Activated naive CD8-positive, alpha-beta T cell treated with anti-CD3 and anti-CD28 coated beads, Interleukin-2, amount 50 U/mL, for 24 hours (primary cell): ENCODE measurements at places on chromosomes 2 and 18.

DNA sequence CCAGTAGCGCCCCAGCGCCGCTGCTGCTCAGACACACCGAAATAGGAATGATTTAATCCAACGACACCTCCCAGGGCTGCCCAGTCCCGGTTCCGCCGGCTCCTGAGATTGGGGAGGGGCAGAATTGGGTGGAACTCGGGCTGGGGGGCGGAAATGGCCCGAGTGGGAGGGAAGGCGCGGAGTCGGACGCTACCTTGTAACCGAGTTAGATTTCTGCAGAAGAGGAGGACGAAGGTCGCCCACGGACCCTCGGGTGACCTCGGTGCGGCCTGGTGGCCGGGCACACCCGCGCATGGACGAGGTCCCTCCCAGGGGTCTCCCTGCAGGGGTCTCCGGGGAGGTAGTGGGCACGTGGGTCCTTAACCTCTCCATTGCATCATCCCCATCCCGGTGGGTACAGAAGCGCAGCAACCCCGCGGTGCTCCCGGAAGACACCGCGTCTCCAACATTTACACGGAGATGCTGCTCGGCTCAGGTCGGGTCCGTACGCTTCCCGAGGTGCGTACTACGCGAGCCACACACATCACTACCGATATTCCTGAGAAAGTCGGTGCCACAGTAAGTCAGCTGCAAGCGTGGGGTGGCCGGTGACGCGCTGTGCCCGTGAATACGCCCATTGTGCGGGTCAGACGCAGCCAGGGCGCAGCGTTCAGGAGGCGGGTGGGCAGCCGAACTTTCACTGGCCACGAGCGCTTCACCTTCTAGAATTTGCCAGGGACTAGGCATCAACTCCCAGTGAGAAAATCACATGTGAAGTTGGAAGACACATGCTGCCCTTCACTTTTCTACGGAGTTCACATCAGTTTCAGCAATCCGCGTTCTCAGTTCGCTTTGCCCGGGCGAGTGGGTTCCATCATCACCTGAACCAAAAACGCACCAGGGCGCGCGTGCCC, 3.0 kb downstream of the ZNF516 start:
- H3K36me3 ChIP-seq: peaks cover 3% of the 10 kb centered on the region
- peaks cover 50% of the 10 kb centered on the region for H3K4me1 ChIP-seq
- H3K27ac ChIP-seq: peak overlapping the region; percentile 90
- peak; percentile 51 for DNase-seq

DNA sequence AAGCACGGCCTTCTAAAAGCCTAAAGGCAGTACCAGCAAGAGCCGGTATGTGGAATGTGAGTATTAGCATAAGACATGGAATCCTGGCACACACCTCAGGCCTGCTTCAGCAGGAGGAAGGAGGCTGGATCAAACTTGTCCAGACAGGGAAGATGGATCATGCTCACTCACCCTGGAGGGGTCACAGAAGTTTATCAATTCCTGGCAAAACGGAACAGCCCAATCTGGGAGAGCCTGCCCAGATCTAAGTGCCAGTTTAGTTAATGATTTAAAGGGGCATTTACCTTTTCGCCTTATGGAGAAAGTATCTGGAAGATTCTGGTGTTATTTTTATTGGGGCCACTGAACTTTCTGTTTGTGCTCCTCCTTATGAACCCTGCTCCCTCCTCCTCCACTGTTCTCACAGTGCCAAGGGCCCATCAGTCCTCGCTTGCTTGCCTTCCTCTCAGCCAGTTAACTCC, 58.3 kb upstream of the NFE2L2 start:
- no peak overlapping the region for H3K4me3 ChIP-seq
- no peaks in the 10 kb centered on the region for H3K4me1 ChIP-seq
- H3K27me3 ChIP-seq: no peaks in the 10 kb centered on the region
- no peaks in the 10 kb centered on the region for H3K36me3 ChIP-seq
- DNase-seq: no peak
- H3K27ac ChIP-seq: no peak overlapping the region

DNA sequence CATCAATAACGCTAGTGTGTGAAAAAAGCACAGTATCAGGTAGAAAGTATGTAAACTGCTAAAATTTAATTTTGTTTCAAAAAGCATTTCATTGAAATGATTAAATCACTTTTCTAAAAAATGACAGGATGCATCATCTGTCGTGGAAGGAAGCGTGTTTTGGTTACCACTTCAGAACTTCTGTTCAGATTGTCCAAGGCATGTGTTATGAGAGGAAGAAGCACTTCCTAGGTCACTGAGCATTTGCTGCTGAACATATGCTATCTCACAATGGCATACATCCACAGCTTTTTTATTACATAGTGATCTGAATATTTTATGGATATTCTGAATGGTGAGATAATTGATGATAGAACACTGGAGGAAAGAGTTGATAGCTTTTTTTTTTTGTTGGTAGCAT, 737.5 kb downstream of the SATB2 start:
- H3K36me3 ChIP-seq: no peaks in the 10 kb centered on the region
- H3K4me3 ChIP-seq: no peak overlapping the region
- H3K4me1 ChIP-seq: no peaks in the 10 kb centered on the region
- no peak for DNase-seq
- H3K27me3 ChIP-seq: no peaks in the 10 kb centered on the region

DNA sequence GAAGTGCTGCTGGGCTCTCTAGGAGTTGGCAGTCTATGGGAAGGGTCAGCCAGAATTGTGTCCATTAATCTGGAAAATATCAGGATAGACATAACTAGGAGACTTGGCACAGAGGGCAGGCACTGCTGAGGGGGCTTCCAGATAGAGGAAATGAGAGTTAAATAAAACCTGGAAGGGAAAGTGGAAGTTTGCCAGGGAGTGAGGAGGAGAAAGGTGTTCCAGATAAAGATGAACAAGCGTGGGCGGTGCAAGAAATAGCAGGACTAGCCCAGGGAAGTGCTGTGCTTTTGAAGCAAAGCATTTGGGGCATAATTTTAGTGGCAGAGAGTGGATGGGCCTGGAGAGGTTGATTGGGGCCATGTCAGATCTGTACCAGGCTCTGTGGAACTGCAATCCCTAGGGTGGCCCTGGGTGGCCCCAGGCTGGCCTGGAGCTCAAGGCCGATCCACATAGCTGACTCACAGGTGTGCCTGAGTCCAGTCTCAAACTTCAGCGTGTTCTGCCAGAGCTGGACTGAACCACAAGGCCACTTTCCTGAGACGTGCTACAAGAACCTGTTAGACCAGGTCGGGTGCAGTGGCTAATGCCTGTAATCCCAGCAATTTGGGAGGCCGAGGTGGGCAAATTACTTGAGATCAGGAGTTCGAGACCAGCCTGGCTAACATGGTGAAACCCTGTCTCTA, 26.9 kb downstream of the GALM start:
- peaks cover 43% of the 10 kb centered on the region for H3K36me3 ChIP-seq
- peaks cover 51% of the 10 kb centered on the region for H3K4me1 ChIP-seq
- H3K27me3 ChIP-seq: no peaks in the 10 kb centered on the region
- H3K4me3 ChIP-seq: no peak overlapping the region

DNA sequence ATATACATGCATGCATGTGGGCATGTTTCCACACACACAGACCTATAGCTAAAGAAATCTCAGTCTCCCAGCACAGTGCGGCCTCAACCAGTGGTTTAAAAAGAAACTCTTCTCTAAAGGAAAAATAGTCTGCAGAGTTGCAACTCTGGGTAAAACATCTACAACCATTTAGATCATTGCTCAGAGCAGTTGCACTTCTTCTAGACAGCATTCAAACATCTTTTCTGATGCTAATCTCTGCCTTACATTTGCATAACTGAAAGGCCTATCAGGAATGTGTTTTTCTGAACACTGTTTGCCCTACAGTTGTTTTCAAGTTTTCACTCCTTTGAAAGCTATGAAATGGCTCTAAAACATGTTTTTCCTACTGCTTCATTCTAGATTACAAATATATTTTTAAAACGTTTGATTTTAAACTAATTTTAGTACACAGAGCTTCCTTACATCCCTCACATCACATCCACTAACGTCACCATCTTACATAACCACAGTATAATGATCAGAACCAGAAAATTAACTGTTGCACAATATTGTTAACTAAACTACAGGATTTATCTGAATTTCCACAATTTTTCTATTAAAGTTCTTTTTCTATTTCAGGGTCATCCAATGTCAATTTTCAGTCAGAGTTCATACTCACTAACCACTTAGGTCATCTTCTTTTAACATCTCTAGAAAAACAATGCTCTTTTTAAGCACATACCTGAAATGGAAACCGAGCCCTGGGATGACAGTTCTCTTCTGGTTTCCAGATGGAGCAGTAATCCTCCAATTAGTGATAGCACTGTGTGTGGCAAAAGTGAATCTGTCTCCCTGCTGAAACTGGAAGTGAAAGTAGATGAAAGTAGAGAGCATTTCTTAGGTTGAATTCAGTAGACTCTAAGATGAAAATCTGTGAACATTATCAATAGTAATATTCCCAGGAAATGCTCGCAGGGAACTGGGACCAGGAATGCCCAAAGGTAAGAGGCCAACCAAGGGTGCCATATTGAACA, 501.6 kb upstream of the GCFC2 start:
- no peaks in the 10 kb centered on the region for H3K27me3 ChIP-seq
- no peak overlapping the region for H3K27ac ChIP-seq
- H3K4me3 ChIP-seq: no peak overlapping the region
- DNase-seq: no peak
- H3K36me3 ChIP-seq: no peaks in the 10 kb centered on the region
- H3K4me1 ChIP-seq: no peaks in the 10 kb centered on the region

GRCh38 chr2:50318147-50318546, 713.8 kb downstream of the NRXN1 start:
- no peak overlapping the region for H3K4me3 ChIP-seq
- no peaks in the 10 kb centered on the region for H3K4me1 ChIP-seq
- DNase-seq: no peak

DNA sequence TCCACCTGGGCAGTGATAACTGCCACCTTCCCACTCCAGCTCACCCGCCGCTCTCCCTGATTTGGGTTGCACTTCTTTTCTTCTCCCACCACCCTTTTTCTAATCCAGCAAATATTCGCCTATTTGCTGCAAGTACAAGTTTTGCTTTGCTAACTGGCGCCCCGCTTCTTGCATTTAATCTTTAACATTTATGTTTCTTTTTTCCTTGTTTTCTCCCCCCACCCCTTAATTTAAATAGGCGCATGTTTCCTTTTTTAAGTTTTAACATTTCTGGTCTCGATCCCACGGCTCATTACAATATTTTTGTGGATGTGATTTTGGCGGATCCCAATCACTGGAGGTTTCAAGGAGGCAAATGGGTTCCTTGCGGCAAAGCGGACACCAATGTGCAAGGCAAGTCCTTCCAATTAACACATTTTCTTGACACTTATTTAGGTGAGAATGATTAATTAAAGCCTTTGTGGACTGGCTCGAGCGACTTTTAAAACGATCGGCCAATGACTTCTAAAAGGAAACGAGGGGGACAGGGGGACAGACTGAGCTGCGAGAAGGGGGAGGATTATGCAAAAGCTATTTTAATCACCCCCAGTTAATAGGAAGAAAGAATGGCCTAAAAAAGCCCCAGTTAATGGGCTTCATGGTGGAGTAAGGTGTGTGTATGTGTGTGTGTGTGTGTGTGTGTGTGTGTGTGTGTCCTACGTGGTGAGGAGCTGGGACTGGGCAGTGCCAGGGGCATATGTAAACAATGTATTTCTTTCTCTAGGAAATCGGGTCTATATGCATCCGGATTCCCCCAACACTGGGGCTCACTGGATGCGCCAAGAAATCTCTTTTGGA, 1.6 kb downstream of the TBR1 start:
- H3K36me3 ChIP-seq: peaks cover 5% of the 10 kb centered on the region
- no peak overlapping the region for H3K4me3 ChIP-seq
- H3K4me1 ChIP-seq: peaks cover 49% of the 10 kb centered on the region
- H3K27ac ChIP-seq: no peak overlapping the region
